Stimulated activated CD4-positive, alpha-beta T cell treated with anti-CD3 and anti-CD28 coated beads, Interleukin-2, amount 100 ng/mL, for 48 hours (primary cell): ENCODE measurements at places on chromosomes 7 and 10.
A peak's percentile ranks its signal among the peaks of the same experiment; 100 is the strongest.

GRCh38 chr7:70771451-70771850 lies 360.5 kb upstream of the GALNT17 start:
- no peak for DNase-seq

DNA sequence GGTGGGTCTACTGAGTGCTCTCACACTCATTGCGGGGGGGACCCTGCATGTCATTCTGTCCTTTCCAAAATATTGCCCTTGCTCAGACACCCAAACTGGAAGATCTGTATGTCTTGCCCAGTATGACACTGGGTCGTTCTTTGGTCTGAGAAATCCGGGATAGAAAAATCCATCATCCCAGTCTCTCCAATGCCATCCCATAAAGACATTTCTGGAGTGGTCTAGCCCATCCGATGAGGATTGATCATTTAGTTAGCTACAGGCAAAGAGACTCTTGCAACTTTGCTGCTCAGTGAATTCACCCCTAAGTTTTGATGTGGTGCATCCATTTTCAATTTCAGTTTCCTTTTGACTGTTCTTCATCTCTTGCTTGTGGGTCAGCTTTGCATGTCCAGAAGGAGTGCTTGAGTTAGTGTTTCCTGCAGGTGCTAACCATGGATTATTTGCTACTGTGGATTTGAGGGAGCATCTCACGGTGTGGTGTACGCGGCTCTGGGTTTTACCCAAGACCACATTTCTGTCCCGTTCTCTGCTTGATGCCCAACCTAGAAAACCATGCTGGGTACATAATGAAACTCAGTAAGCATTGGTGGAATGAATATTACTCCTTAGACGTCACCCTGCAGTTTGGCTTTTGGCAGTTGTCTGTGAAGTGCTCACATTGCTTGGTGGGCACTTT lies 247.0 kb upstream of the MKI67 start:
- DNase-seq: no peak

- no peak for DNase-seq
These were observed 205.2 kb downstream of the COBL start for GRCh38 chr7:51111241-51111940.

GRCh38 chr10:79241990-79242619 lies 105.2 kb upstream of the PPIF start:
- DNase-seq: peak; percentile 59

DNA sequence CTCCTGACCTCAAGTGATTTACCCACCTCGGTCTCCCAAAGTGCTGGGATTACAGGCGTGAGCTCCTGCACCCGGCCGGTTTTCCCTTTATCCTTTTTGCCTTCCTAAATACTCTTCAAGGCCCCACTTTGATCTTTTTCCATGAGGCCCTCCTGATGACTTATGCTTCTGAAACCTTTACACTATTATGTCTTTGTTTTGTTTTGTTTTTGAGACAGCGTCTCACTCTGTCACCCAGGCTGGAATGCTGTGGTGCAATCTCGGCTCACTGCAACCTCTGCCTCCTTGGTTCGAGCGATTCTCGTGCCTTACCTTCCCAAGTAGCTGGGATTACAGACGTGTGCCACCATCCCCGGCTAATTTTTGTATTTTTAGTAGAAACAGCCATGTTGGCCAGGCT lies 3.8 kb downstream of the STMP1 start:
- DNase-seq: no peak

DNA sequence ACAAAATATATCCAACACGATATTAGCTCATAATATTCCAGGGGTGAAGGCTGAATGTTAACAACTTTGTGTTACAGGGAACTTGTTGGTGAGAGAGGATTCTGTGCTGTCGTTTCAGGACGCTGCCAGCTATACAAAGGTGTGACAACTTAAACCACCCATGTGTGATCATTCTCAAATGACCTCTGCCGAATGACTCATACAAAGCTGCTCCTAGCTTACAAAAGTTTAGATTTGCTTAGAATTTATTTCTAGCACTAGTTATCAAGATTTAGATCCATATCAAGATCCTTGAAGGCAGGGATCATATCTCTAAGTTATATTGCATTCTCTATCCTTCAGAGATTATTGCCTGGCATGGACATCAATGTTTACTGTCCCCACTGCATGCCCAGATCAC lies 65.3 kb downstream of the COBL start:
- DNase-seq: no peak

- DNase-seq: no peak
These were observed 52.1 kb upstream of the JCAD start for GRCh38 chr10:30111340-30112022.

DNA sequence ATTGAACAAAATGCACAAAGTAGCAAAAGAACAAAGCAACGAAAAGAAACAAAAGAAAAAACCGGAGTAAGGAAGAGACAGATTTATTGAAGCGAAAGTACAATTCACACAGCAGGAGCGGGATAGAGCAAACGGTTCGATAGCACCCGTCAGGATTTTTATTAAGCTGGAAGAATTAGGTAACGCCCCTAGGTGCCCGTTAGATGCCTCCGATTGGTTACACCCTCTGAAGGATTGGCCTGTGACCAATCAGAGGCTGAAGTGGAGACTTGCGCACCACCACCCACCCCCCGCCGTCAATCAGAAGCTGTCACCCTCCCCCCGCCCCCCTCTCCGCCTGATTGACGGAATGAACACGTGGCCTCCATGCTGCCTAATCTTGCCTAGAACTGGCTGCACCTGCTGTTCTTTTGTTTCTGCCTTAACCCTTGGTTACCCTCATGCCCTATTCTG lies 16.8 kb downstream of the OCM2 start:
- no peak for DNase-seq

DNA sequence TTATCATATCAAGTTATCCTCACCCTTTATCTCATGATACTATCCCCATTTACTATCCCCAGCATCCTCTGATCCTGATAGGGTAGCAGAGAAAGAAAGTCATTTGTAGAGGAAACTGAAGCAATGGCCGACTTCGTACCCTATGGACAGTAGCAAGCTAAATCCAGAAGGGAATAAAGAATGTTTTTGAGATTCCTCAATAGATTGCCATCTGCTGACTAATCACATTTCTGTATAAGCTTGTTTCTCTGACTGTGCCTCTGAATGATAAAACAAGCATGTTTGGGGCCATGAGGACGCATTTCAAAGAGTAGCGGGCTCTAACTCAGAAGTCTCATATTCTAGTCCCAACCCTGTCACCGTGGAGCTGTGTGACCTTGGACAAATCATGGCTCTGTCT lies 13.2 kb upstream of the FAM107B start:
- no peak for DNase-seq

- DNase-seq: no peak
These were observed 263.2 kb downstream of the DGKB start for GRCh38 chr7:14639329-14639728.

DNA sequence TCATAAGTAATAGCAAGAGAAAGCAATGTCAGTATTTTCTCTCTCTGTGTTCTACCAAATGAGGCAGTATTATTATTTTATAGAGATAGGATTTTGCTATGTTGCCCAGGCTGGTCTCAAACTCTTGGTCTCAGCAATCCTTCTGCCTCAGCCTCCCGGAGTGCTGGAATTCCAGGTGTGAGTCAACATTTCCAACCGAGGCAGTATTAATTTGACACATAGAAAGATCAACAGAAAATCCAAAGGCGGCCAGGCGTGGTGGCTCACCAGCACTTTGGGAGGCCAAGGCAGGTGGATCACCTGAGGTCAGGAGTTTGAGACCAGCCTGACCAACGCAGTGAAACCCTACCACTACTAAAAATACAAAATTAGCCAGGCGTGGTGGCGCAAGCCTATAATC lies 71.8 kb downstream of the SMURF1 start:
- DNase-seq: no peak

DNA sequence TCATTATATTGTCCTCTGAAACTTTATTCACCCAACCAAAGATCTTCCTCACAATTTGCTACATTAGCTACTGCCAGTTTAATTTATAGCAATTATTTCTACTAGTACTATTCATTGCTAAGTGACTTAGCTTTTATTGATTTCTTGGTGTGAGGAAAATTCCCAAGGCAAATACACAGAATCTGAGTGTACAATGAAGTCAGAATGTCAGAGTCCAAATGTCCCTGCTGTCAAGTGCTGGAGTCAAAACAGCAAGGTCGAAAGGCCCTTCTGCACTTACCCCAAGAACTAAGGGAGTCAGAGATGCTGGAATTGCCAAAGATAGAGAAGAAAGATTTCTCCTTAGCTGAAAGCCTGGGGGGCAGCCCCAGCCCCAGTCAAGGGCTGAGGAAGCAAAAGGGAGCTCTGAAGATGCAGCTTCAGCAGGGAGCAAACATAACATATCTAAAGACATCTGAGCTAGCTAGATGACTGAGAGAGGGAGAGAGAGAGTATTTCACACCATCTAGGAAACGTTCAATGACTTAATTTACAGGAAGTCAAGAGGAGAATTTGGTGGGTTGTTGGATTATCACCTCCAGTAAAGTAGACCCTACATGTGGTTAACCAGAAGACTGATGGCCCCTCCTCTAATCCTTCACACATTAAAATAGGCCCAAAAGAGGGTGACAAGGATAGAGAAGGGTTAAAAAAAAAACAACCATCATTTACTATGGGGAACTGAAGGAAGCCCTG lies 36.6 kb upstream of the SAMD8 start:
- no peak for DNase-seq

DNA sequence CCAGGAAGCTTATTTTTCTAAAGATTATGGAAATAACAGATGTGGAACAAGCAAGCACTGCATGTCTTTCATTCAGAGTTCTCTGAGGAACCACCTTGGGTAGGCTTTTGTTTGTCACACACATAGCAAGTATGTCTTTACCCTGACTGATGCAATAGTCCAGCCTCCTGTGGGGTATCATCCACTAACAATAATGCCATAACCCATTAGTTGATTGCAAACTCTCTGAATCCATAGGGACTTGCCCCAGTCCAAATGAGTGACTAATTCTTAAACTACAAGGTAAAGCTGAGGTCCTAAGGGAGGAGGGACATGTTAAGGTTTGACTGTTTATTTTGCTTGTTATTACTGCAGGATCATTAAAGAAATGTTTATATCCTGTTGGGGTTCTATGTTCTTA lies 151.4 kb upstream of the PRPS1L1 start:
- DNase-seq: no peak

DNA sequence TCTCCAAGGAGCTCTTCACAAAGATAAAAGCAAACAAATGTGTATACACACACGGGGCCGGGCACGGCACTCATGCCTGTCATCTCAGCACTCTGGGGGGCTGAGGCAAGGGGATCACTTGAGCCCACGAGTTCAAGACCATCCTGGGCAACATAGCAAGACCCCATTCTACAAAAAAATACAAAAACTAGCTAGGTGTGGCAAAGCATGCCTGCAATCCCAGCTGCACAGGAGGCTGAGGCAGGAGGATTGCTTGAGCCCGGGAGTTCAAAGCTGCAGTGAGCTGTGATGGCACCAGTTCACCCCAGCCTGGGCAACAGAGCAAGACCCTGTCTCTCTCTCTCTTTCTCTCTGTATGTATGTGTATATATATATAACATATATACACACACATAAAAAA lies 22.3 kb downstream of the TTYH3 start:
- DNase-seq: no peak

- peak; percentile 40 for DNase-seq
These were observed 5.6 kb downstream of the CCSER2 start for GRCh38 chr10:84333864-84334451.
